Spinal cord (tissue), 10 donors: ENCODE measurements at places on chromosomes 2 and 18. TPM values are rescaled to one million over a fixed set of nuclear protein-coding genes. Genes with fewer than 3 reads are reported as not detected.

Gene THSD7B
- polyA plus RNA-seq, result 4.0 TPM

Gene DCDC2C
- polyA plus RNA-seq, result 0.73 TPM

Gene C1QL2
- 0.74 TPM for polyA plus RNA-seq

Gene TFPI
- 131 TPM for polyA plus RNA-seq

Gene CAB39
- 71.8 TPM for polyA plus RNA-seq

Gene RAMP1
- 131 TPM for polyA plus RNA-seq

Gene UGT1A9
- polyA plus RNA-seq, result not detected

Gene CYS1
- 4.1 TPM for polyA plus RNA-seq

- H3K4me3 ChIP-seq, result no peak overlapping the region
- H3K27ac ChIP-seq, result no peak overlapping the region
- H3K4me1 ChIP-seq, result no peaks in the 10 kb centered on the region
- no peaks in the 10 kb centered on the region for H3K27me3 ChIP-seq
These were observed 140.3 kb upstream of the DDX18 start for GRCh38 chr2:117674172-117674571.

- H3K4me1 ChIP-seq, result no peaks in the 10 kb centered on the region
- no peaks in the 10 kb centered on the region for H3K36me3 ChIP-seq
- DNase-seq, result no peak
- no peak overlapping the region for H3K4me3 ChIP-seq
- H3K27ac ChIP-seq, result no peak overlapping the region
These were observed 331.6 kb downstream of the CCDC85A start for GRCh38 chr2:56515399-56515798.

DNA sequence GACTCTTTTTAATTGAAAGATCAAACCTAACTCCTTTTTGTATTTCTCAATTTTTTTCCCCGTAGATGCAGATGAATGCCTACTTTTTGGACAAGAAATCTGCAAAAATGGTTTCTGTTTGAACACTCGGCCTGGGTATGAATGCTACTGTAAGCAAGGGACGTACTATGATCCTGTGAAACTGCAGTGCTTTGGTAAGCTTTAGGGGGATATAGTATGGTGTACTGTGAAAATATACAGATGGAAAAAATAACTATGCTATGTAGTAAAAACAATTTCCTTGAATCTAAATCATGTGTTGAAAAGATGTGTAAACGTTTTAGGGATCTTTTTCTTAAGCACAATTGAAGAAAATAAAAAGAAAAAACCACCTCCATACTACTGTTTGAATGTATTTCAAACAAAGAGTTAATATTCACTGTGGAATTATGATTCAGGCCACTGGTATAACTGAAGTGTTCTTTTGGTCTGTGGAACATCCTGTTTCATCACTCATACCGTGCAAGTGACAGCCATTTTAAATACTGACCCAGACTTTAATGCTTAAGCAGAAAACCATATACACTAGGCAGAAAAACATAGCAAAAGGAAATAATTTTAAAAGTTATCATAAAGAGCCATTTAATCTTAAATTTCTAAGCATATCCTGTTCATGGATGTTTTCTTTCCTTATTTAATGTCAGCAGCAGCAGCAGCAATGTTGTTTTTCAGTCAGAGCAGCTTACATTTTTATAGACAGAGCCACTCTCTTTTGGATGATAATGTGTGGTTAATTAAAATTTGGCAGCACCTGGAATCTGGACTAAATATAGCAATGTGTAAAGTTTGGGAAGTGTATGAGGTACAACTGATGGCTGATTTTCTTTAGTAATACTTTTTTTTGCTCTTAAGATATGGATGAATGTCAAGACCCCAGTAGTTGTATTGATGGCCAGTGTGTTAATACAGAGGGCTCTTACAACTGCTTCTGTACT, 112.8 kb upstream of the RASGRP3 start:
- no peak overlapping the region for H3K4me3 ChIP-seq
- no peaks in the 10 kb centered on the region for H3K36me3 ChIP-seq

DNA sequence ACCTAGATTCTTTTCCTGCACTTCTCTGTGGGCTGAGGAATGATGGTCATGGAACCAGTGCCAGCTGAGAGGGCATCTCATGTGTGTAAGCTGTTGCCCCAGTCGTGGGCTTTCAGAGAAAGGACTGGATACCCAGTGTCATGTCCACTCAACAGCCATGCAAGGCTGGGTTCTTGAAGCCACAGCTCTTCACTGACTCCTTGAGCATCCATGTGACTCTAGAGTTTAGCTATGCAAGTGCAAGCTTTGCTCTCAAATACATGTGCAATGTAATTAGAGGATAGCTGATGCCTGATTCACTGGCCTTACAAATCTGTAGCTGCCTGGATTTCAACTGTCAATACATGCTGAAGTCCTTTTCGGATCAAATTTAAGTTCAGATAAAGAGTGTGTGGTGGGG, 46.8 kb upstream of the EML6 start:
- H3K27me3 ChIP-seq, result no peaks in the 10 kb centered on the region
- H3K27ac ChIP-seq, result no peak overlapping the region
- DNase-seq, result no peak

DNA sequence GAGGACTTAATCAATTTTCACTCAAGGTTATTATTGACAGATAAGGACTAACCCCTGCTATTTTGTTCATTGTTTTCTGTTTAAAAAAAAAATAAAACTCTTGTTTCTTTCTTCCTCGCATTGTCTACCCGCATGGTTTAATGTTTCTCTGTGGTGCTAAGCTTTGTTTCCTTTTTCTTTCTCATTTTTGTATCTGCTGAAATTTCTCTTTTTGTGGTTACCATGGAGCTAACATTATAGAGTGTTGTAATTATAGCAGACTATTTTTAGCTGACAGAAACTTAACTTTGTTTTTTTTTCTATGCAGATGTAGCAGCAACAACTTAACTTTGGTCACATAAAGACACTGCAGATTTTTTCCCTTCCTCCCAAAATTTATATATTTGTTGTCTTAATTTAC, 43.1 kb upstream of the CHN1 start:
- H3K27me3 ChIP-seq, result no peaks in the 10 kb centered on the region
- no peak overlapping the region for H3K27ac ChIP-seq
- DNase-seq, result no peak
- no peaks in the 10 kb centered on the region for H3K36me3 ChIP-seq

DNA sequence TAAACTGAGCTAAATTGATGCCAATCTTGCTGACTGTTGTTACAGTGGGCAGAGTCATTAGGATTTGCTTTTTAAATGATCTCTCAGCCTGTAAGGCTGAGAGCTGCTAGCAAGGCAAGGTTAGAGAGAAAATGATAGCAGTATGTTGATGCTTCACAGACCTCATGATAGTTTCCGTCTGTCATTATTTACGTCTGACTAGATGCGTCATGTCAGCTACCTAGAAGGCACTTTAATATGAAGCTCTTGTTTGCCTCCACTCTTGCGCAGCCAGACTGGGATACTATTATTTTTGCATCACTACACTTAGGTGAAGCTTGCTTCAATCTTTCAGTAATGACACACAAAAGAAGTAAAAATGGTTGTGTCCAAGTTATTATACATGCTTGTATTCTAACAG, 313.8 kb downstream of the LNPK start:
- peaks cover 4% of the 10 kb centered on the region for H3K27me3 ChIP-seq
- no peaks in the 10 kb centered on the region for H3K36me3 ChIP-seq
- DNase-seq, result no peak

- H3K36me3 ChIP-seq, result no peaks in the 10 kb centered on the region
- no peak overlapping the region for H3K4me3 ChIP-seq
- no peak for DNase-seq
- H3K27me3 ChIP-seq, result peaks cover 2% of the 10 kb centered on the region
- H3K4me1 ChIP-seq, result peaks cover 13% of the 10 kb centered on the region
- H3K27ac ChIP-seq, result no peak overlapping the region
These were observed 33.7 kb upstream of the C18orf32 start for GRCh38 chr18:49520661-49521145.

DNA sequence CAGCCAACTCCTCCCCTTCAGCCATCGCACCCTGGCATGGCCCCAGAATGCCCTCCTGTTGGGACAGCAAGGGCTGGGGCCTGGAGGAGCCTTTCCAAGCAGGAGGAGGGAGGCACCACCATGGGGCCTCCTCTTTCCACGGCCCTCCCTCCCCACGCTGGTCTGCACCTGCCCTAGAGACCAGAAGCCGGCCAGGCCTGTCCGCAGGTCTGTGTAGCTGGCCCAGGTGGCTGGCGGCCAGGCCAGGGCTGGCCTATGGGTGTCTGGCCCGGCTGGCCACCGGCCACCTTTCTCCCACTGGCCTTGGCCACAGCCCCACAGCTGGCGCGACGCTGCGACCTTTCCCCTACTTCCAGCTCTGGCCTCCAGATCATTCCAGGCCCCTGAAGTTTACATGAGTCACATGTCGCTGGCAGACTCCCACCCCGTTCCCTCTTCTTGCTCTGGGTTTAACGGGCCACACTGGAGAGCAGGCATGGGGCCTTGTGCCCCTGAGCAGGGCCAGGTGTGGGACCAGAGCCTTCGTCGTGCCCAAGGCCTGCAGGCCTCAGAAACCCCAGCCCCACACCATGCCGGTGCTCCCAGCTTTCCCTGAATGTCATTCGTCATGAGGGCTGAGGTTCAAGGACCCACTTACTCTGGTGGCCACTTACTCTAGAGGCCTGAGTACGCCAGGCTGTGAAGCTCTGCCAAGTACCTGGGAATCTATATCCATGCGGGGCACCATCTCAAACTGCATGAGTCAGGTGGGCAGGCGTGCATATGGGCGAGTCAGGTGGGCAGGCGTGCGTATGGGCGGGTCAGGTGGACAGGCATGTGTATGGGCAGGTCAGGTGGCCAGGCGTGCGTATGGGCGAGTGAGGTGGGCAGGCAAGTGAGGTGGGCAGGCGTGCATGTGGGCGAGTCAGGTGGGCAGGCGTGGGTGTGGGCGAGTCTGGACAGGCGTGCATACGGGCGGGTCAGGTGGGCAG, 33.3 kb upstream of the KLF11 start:
- no peak overlapping the region for H3K4me3 ChIP-seq
- DNase-seq, result no peak
- no peak overlapping the region for H3K27ac ChIP-seq
- peaks cover 7% of the 10 kb centered on the region for H3K27me3 ChIP-seq

- H3K4me3 ChIP-seq, result no peak overlapping the region
- no peaks in the 10 kb centered on the region for H3K36me3 ChIP-seq
- no peak overlapping the region for H3K27ac ChIP-seq
- H3K4me1 ChIP-seq, result no peaks in the 10 kb centered on the region
- DNase-seq, result no peak
- no peaks in the 10 kb centered on the region for H3K27me3 ChIP-seq
These were observed 311.3 kb upstream of the KLHL29 start for GRCh38 chr2:23073671-23074070.

DNA sequence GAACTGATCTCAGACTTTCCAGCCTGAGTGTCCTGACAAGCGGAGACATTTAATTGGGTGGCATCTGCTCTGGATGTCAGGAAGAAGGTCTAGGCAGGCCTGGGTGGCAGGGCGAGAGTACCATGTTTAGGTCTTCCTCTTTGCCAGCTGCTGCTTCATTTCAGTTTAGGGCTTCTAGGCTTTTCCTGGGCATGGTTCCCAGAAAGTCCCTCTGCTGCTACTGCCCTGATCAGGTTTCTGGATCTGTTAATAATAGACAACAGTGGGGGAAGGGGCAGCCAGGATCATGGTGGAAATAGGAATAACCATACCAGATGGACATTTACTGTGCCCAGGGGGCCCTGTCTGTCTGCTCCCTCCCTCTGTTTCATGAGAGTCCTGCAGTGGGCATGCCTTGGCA, 2.3 kb upstream of the PLCD4 start:
- no peak overlapping the region for H3K27ac ChIP-seq
- no peak for DNase-seq
- no peaks in the 10 kb centered on the region for H3K27me3 ChIP-seq
- no peak overlapping the region for H3K4me3 ChIP-seq
- peaks cover 11% of the 10 kb centered on the region for H3K4me1 ChIP-seq
- H3K36me3 ChIP-seq, result no peaks in the 10 kb centered on the region

DNA sequence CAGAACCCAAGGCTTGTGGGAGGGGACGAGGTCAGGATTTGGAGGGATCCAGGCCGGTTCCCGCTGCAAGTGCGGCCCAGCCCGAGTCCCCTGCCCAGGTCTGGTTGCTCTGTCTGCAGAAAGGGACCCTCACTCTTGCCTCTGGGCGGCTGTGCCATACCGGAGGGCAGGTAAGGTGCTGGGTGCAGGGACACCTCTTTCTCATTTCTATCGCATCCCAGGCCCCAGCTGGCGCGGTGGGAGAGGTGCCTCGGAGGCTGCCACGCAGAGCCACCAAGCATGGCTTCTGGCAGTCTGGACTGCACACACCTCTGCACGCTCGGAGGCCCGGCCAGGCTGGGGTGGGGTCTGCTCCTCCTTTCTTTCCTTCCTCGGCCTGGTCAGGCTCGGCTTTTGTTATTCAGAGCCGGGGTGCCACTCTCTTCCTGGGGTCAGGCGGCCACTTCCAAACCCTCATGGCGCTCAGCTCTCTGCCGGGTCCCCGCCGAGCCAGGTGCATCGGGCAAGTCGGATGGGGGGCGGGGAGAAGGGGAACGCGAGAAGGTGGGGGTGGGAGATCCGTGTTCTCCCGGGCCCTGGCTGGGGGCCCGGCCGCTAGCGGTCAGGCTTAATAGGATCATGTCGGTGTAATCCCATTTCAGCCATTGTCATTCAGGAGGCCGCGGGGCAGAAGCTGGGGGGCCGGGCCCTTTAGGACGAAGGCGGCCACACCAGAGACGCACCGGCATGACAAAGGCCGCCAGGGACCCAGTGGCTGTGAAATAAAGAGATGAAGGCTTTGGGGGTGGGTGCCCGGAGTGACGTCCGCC, 9.0 kb downstream of the GBX2 start:
- DNase-seq, result no peak
- peaks cover 16% of the 10 kb centered on the region for H3K36me3 ChIP-seq
- H3K4me1 ChIP-seq, result peaks cover 34% of the 10 kb centered on the region
- no peak overlapping the region for H3K27ac ChIP-seq
- H3K27me3 ChIP-seq, result peaks cover 64% of the 10 kb centered on the region

GRCh38 chr2:207879536-207879935, 109.8 kb upstream of the FZD5 start:
- no peak overlapping the region for H3K4me3 ChIP-seq
- H3K36me3 ChIP-seq, result no peaks in the 10 kb centered on the region
- no peak overlapping the region for H3K27ac ChIP-seq
- no peaks in the 10 kb centered on the region for H3K27me3 ChIP-seq
- no peak for DNase-seq
- H3K4me1 ChIP-seq, result no peaks in the 10 kb centered on the region

DNA sequence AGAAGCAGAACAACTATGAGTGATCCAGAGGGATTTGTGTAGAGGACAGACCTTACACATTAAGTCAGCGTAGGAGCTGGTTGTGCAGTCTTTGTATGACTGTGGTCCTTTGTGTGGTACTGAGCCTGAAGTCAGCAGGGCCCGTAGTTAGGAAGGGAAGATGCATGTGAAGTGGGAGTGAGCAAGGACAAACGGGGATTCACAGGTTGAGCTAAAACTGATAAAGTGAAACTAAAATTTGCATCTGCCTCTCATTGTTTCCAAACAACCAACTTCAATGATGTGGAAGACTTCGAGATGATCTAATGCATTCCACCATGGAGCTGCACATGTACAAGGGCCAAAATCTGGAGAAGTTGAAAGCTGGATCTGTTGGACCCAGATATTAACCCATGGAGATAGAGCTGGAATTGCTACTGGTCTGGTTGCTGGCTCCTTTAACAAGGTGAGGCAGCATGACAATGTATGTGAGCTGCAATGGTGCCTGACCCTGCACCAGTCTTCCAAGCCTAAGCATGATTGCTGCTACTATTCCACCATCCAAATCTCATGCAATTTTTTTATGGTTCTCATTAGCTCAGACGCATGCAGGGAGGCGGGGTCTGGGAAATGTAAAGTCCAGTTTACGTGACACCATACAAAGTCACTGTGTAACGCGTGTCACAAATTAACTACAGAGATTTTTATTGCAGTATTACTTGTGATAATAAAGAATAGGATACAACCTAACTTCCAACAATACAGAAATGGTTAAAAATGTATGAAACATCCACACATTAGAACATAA, 12.1 kb upstream of the CYBRD1 start:
- H3K36me3 ChIP-seq, result no peaks in the 10 kb centered on the region
- DNase-seq, result no peak
- no peak overlapping the region for H3K27ac ChIP-seq
- no peak overlapping the region for H3K4me3 ChIP-seq
